PC-9 (cell line): ENCODE measurements at places on chromosomes 5 and 9.

DNA sequence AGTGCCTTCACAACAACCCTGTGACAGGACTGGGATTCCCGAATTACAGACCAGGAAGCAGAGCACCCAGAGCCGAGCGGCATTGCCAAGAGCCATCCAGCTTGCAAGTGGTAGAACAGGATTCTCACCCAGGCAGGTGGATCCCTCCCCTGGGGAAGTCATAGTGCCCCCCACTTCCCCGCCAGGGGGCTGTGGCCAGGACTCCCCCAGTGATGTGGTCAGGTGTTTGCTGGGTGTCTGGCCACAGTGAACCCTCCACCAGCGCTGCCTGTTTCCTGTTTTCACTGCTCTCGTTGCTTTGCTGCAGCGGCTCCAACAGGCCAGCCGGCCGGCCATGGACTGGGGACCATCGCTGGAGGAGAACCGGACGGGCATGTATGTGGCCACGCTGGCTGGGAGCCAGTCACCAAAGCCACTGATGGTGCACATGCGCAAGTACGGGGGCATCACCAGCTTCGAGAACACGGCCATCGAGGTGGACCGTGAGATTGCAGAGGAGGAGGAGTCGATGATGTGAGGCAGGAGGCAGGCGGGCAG is 19.3 kb downstream of the SLC6A7 start:
- DNase-seq, result peak; percentile 83

DNA sequence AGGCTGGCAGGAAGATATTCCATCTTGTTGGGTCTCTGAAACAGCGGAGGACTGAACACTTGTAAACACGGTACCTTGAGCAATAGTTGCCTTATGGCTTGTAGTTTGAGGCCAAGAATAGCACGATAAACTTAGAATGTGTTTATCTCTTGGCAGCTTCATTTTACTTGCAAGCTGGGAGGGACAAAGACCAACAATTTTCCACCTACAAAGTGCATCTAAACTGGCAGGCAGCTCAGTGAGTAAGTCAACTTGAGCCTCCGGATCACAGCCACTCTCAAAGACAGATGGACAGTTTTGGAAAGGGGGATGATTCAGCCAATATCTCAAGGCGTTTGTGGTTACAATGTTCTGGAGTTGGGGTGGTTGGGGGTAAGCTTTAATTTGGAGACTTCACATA is 652.6 kb downstream of the CETN3 start:
- DNase-seq, result no peak

GRCh38 chr5:172492097-172492840 is 37.9 kb upstream of the SH3PXD2B start:
- no peak for DNase-seq

- no peak for DNase-seq
Observed at GRCh38 chr5:140145256-140145655, 19.5 kb downstream of the IGIP start.

- peak; percentile 45 for DNase-seq
Observed at GRCh38 chr5:96297867-96298266, 135.2 kb downstream of the PCSK1 start.

DNA sequence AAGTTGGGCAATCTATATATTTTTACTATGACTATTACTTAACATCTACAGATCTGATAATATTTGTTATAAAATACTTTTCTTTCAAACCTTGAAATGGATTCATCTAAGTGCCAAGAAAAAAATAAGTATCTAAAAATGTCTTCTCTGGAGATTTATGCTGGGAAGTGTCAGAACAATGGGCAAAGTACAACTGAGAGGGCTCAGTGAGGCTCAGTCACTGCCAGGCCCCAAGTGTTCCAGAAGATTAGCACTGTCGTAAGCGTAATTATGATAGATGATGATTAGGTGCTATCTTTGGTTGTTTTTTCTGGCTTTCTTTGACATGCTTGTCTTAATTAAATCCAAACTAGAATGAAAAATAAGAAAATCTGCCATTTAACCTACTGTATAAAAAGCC is 72.2 kb upstream of the ADAMTS19 start:
- DNase-seq, result no peak

DNA sequence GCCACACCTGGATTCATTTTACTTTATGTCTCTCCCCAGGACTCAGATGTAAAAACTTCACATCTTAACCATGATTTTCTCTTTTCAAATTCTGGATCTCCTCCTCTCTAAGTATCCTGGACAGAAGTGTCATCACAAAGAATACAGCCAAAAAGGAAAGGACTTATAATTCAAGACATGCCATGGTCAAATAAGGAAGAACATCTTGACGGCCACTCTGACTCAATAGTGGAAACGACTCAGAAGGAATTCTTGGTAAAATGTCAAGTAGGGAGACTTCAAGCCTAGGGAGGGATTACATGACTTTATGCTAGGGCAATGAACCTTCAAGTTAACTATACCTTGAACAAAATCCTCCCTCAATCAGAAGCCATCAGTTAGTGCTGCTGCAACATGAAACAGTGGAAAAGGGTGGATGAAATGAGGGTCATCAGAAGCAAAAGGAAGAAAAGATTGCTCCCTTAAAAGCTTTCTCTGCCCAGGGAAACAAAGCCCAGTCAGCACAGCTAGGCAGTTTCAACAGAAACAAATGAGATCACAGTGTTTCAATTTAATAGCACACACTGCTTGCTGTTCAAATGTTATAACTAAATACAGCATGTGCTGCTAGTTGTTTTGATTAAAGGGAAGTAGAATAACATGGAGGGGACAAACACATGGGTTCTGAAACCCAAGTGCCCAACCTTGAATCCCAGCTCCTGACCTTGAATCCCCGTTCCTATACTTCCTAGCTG is 101.4 kb downstream of the LPAR1 start:
- DNase-seq, result no peak

DNA sequence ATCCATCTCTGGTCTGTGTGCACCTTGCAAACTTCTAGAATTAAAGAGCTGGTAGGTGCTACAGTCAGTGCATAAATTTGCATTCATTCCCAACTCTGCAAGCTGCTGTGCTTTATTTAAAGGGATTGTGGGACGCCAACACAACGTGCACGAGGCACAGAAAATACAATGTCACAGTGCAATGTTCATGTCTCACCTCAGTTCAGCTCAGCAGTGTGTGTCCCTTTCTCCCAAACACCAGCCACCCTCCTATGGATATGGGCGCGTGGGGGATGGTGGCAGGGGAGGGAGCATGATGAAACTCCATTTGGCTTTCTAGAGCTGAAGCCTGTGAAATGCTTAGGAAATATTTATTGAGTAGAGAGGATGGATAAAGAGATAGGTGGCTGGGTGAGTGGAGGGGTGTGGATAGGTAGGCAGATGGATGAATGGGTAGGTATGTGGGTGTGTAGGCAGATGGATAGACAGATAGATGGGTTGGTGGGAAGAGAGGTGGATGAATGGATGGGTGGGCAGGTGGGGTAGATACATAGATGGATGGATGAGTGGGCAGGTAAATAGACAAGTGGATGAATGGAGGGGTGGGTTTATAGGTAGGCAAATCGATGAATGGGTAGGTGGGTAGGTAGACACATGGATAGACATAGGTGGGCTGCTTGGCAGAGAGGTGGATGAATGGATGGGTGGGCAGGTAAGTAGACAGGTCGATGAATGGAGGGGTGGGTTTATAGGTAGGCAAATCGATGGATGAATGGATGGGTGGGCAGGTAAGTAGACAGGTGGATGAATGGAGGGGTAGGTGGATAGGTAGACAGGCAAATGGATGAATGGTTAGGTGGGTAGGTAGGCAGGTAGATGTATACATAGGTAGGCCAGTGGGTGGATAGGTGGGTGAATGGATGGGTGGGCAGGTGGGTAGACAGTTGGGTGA is 92.7 kb upstream of the FCN2 start:
- DNase-seq, result no peak

DNA sequence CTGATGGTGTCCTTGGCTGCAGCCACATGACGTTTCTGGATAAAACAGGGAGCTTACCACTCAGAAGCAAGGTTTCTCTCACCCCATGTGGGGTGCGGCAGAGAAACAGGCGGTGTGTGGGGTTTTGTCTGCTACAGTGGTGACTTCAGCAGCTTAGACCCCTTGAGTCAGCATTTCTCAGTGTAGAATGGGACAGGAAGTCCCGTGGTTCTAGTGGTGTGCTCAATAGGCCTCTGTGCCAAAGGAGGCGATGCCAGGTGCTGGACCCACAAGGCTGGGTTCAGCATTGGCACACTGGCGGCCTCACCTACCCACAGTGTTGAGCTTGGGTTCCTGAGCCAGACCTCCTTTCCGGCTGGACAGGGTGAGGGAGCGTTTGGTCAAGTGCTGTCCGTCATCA is 125.2 kb upstream of the SMIM23 start:
- DNase-seq, result no peak

DNA sequence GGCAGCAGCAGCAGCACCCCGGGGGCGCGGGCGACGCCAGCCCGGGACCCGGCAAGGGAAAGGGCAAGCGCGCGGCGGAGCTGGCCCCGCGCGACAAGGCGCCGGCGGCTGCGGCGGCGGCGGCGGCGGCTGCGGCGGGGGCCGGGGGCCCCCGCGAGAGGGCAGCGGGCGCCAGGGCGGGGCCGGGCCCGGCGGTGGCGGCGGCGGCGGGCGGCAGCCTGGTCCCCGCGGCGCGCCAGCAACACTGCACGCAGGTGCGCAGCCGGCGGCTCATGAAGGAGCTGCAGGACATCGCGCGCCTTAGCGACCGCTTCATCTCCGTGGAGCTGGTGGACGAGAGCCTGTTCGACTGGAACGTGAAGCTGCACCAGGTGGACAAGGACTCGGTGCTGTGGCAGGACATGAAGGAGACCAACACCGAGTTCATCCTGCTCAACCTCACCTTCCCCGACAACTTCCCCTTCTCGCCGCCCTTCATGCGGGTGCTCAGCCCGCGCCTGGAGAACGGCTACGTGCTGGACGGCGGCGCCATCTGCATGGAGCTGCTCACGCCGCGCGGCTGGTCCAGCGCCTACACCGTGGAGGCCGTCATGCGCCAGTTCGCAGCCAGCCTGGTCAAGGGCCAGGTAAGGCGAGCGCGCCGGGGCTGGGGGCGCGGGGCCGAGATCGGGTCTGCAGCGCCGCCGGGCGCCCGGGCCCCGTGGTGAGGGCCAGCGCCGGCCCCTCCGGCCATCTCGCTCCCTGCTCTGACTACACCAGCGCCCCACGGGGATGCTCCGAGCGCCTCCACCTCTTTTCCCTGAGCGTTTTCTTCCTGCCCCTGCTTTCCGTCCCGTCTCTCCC is at the start of gene UBE2QL1:
TSS of gene UBE2QL1 (plus strand) at position 238 of the 843 bp plus-strand sequence. CDS start at position 273, 35 bp downstream.
- DNase-seq, result no peak

DNA sequence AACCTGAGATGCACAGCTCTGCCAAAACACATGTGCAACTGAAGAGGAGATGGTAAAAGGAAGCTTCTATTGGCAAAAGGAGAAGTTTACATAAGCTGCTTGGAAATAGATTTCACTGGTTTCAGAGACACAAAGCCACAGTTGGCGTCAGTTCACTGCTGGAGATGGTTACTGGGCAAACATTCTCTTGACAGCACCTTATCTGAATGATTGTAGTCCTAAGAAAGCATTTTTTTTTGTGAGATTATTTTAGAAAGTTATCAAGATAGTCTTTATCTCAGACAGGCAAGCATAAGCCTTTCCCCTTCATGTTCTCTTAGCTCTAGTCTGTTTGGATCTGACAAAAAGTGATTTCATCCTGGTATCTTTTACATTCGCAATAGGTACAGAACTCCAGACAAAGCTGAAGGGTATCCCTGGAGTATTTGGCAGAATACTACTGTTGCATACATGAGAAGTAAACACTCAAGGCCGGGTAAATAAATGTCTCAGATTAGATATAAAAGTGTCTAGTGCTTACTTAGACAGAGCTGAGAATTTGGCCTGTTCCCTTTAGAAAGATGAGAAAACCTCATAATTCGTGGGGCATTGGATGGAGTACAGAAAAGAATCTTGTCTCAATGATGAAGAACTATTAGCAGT is 1668.0 kb upstream of the NUDT12 start:
- DNase-seq, result no peak
